ENCODE measurements at places on chromosomes 11 and 22. TPM values are rescaled to one million over a fixed set of nuclear protein-coding genes. Genes with fewer than 3 reads are reported as not detected.

GRCh38 chr11:28017816-28018215 lies 90.1 kb downstream of the KIF18A start:
- H3K4me1 ChIP-seq: no peaks in the 10 kb centered on the region
- H3K36me3 ChIP-seq: no peaks in the 10 kb centered on the region
- DNase-seq: no peak
- no peaks in the 10 kb centered on the region for H3K27me3 ChIP-seq
- H3K27ac ChIP-seq: no peak overlapping the region

GRCh38 chr11:2451916-2452315 lies 7.1 kb downstream of the KCNQ1 start:
- no peaks in the 10 kb centered on the region for H3K4me1 ChIP-seq
- H3K27me3 ChIP-seq: no peaks in the 10 kb centered on the region
- H3K27ac ChIP-seq: no peak overlapping the region
- DNase-seq: no peak
- H3K4me3 ChIP-seq: no peak overlapping the region
- no peaks in the 10 kb centered on the region for H3K36me3 ChIP-seq

DNA sequence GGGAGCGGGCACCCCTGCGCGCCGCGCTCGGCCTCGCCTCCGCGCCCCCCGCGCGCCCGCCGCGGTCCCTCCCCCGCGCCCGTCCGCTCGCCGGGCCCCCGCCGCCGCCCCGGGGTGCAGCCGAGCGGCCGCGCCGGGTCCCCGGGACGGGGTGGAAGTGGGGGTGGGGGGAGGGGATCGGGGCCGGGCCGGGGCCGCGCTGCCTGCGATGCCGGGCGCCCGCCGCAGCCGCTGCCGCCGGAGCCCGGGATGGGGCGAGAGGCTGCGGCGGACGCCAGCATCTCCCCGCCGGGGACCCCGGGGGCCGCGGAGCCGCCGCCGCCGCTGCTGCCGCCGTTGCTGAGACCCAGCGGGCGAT lies 365 bp downstream of the MGAT3 start:
- H3K4me1 ChIP-seq: no peaks in the 10 kb centered on the region
- peak overlapping the region; percentile 55 for H3K27ac ChIP-seq
- H3K36me3 ChIP-seq: no peaks in the 10 kb centered on the region
- peak overlapping the region; percentile 52 for H3K4me3 ChIP-seq

GRCh38 chr11:71112454-71112853 lies 139.9 kb downstream of the SHANK2 start:
- no peaks in the 10 kb centered on the region for H3K4me1 ChIP-seq
- H3K4me3 ChIP-seq: no peak overlapping the region
- H3K27me3 ChIP-seq: no peaks in the 10 kb centered on the region
- H3K36me3 ChIP-seq: no peaks in the 10 kb centered on the region
- H3K27ac ChIP-seq: no peak overlapping the region
- DNase-seq: no peak

DNA sequence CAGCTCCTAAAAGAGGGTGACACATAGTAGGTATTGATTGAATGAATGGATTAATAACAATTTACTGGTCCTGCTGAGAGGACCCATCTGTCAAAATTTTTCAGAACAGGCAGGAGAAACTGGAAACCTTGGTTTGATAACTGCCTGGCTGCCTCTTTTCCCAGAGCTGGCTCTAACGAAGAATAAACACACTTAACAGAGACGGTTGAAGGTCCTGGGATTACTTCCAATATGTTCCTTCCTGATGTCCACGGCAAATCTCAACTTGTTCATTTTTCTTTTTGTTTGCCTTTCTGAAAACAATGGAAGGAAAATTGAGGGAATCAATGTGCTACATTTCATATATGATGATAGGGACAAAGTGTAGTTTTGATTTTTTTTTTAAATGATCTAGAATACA lies 76.5 kb upstream of the SYT13 start:
- H3K27me3 ChIP-seq: no peaks in the 10 kb centered on the region
- no peak overlapping the region for H3K27ac ChIP-seq
- DNase-seq: no peak
- no peaks in the 10 kb centered on the region for H3K4me1 ChIP-seq

DNA sequence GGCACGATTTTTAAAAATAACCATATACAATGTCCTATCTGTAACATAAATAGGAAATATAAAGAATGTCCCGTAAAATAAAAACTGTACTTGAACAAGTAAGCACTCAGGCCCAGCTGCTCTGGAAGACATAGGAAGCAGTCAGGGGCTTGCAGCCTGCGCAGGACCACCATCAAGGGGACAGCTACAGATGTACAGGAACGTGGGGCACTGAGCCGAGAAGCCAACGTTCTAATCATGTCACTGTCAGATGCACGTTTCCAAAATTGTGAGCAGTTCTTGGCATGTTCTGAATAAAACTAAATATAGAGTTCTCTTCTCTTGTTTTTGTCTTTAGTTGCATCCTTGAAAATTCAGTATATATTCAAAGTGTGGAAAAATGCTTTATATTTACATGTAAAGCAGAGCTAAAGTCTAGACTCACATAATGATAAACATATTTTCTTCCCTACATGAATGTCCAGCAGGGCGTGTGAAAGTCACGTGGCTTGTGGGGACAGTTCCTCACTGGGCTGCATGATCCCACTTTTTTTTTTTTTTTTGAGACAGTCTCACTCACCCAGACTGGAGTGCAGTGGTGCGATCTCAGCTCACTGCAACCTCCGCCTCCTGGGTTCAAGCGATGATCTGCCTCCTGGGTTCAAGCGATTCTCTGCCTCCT lies 28.4 kb upstream of the TSPAN18 start:
- DNase-seq: no peak
- H3K27ac ChIP-seq: no peak overlapping the region
- H3K4me1 ChIP-seq: no peaks in the 10 kb centered on the region
- no peaks in the 10 kb centered on the region for H3K36me3 ChIP-seq

DNA sequence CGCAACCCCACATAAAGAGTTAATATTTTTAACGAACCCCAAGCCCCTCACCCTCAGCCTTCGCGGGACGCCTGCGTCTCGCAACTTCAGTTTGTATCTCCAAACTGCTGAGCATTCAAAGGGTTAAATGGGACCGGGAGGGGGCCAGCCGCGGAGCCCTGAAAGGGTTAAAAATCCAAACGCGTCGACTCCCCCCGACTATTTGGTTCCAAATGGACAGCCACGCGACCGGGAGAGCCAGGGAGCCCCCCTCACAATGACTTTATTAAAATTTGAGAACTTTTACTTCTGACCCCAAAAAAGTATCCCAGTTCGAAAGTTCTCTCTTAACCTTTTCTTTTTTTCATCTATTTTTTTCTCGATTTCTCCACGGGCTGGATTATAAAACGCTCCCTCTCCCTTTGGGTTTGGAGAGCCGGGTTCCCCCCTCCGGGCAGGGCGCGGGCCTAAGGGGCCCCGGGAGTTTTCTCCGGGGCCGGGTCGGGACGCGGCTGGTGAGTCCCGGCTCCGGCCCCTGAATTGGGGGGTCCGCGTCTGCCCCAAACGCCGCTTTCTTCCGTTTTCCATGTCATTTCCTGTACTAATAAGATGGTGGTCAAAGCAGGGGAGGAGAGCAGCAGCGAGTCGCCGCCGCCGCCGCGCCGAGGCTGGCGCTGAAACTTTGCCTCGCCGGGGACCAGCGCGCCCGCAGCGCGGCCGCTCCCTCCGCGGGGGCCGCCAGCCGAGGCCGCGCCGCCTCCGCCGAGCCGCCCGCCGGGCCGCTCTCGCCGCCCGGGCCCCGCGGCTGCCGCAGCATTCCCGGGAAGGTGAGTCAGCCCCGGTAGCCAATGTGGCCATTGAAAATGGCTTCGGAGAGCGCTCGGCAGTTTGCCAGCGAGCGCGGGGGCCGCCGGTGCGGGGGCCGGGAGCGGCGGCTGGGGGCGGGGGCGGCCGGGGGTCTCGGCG lies at the start of gene PRDM11:
PRDM11 (plus strand) TSS at position 568 of the 945 bp plus-strand sequence. CDS start 35,128 bp downstream, outside the sequence.
- no peaks in the 10 kb centered on the region for H3K27me3 ChIP-seq
- peaks cover 6% of the 10 kb centered on the region for H3K4me1 ChIP-seq
- H3K27ac ChIP-seq: peak within 1 kb of the TSS; percentile 100
- H3K4me3 ChIP-seq: peak within 1 kb of the TSS; percentile 81
- peak; percentile 76 for DNase-seq
- no peaks in the 10 kb centered on the region for H3K36me3 ChIP-seq

DNA sequence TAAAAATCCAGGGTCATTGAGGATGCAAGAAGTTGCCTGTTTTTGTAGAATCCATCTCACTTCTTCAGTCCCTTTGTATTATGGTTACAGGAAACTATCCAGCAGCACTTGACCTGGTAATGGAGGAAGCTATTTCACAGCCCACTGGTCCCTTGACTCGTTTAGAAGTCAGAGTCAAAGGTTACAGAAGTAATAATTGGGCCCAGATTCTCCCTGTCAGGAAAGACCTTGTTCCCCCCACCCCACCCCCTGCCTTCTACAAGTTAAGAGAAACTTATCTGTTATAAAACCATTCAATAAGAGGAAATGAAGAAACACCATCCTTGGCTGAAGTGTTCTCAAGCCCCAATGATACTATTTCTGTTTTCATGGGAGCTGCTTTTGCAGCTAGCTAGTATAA lies 65.8 kb downstream of the CSTPP1 start:
- no peak for DNase-seq
- H3K4me1 ChIP-seq: peaks cover 5% of the 10 kb centered on the region
- H3K27ac ChIP-seq: no peak overlapping the region

DNA sequence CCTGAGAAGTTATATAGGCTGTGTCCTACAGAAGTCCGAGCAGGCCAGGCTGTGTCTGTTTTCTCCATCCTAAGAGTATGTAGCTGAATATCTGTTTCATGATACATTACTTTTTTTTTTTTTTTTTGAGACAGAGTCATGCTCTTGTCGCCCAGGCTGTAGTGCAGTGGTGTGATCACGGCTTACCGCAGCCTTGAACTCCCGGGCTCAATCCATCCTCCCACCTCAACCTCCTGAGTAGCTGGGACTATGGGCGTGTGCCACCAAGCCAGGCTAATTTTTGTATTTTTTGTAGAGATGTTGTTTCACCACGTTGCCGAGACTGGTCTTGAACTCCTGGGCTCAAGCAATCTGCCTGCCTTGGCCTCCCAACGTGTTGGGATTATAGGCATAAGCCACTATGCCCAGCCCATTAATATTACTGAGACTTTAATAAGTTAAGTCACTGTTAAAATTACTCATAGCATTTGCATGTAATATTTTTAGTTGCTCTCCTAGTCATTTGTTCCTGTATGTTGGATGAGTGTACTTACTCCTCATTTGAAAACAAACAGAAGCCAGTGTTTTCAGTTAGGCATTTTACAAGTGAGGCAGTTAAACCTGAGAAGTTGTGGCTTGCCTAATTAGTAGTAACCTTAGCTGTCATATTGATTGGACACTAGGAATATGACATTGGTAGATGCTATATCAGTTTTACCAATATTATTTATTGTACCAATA lies 26.1 kb downstream of the DRG1 start:
- no peaks in the 10 kb centered on the region for H3K27me3 ChIP-seq
- H3K36me3 ChIP-seq: no peaks in the 10 kb centered on the region
- no peak overlapping the region for H3K27ac ChIP-seq
- no peak overlapping the region for H3K4me3 ChIP-seq

DNA sequence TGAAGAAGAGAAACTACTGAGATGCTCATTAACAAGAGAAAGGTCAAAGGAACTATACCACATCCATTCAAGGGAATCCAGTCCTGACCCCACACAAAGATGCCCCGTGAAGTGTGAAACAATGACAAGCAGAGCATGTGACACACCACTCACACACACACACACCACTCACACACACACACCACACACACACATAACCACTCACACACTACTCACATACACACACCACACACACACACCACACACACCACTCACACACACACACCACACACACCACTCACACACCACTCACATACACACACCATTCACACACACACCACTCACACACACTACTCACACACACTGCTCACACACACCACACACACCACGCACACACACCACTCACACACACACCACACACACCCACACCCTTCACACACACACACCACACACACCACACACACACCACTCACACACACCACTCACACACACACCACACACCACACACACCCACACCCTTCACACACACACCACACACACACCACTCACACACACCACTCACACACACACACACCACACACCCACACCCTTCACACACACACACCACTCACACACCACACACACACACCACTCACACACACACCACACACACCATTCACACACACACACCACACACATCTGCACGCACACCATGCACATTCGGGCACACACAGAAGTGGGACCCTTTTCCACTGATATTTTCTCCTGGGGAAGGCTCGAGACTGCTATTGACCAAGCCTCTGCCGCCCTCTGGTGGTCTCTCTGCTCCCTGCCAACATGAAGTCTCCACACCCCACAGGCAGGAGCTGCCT lies 32.0 kb upstream of the COMT start:
- no peaks in the 10 kb centered on the region for H3K36me3 ChIP-seq
- H3K4me3 ChIP-seq: no peak overlapping the region
- H3K4me1 ChIP-seq: no peaks in the 10 kb centered on the region

DNA sequence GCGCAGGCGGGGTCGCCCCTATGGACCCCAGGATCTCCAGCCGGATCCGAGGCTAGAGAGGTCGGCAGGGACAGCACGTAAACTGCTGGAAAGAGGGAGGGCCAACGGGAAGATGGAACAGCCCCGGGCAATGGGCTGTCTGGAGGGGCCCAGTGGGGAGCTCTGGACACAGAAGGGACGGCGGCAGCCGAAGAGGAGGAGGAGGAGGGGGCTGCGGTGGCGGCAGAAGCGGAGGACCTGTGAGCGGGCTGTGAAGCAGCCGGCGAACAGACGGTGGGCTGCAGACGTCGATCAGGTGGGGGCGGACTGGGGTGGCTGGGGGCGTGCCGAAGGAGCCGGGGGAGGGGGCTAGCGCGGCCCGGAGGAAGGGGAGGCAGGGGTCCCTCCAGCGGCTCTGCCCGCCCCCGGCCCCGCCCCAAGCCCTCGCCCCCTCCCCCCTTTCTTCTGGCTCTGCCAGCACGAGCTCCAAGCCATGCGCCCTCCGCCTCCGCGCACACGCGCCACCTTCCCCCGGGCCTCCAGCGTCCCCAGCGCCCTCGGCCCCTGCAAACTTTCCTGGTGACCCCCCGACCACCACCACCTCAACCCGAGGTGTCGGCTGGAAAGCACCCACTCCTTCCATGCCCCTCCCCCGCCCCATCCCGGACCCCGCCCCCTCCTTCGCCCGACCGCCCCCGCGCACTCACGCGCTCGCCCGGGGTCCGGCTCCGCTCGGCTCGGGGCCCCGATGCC lies 432 bp downstream of the TNKS1BP1 start:
- peaks cover 7% of the 10 kb centered on the region for H3K4me1 ChIP-seq
- no peaks in the 10 kb centered on the region for H3K27me3 ChIP-seq
- H3K4me3 ChIP-seq: peak overlapping the region; percentile 97
- peak; percentile 60 for DNase-seq
- H3K36me3 ChIP-seq: no peaks in the 10 kb centered on the region
- H3K27ac ChIP-seq: peak overlapping the region; percentile 95

- H3K4me3 ChIP-seq: no peak overlapping the region
- no peaks in the 10 kb centered on the region for H3K4me1 ChIP-seq
- no peak overlapping the region for H3K27ac ChIP-seq
- no peaks in the 10 kb centered on the region for H3K36me3 ChIP-seq
These were observed 189.2 kb upstream of the TBCEL start for GRCh38 chr11:120834686-120835210.

The AMOTL1 gene
- 20.6 TPM for total RNA-seq

The SCGB1C1 gene
- total RNA-seq: not detected

The TIMP3 gene
- total RNA-seq: 551 TPM

The PRRG4 gene
- total RNA-seq: 0.29 TPM

The OR51B5 gene
- total RNA-seq: not detected

The TESMIN gene
- 1.2 TPM for total RNA-seq
